GF-D8 (cell line): ENCODE measurements at places on chromosomes 3 and 15.

DNA sequence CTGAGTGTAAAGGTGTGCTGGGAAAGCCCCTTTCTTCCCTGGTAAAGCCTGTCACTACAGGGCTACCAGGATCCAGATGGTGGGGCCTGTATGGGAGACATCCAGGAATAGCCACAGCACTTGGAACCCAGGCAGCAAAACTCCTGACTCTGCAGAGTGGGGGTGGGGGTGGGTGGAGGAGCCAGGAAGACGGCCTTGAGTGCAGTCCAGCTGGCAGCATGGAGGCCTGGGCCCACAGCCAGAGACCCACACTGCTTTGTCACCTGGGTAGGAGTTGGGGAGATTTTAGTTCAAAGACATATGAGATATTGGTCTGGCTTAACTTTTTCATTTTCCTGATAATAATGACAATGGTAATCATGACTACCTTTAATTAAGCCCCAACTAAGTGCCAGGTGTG is 116.7 kb upstream of the MRPS22 start:
- DNase-seq = no peak

DNA sequence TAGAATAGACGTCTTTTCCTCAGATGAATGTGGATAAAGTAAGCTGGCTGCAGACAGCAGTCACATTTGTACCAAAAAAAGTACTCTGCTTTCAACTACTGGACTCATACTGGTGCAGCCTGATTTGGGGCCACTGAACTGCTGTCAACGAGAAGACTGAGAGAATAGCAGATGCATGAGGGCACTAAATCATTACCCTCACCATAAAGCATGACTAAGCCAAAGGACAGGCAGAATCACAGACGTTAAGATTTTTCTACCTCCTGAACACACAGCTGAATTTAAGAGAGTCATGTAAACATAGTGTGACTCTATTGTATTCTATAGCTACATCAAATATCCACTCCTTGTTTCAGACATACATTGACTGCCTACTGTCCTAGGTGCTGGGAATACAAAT is 67.8 kb upstream of the CDAN1 start:
- no peak for DNase-seq

DNA sequence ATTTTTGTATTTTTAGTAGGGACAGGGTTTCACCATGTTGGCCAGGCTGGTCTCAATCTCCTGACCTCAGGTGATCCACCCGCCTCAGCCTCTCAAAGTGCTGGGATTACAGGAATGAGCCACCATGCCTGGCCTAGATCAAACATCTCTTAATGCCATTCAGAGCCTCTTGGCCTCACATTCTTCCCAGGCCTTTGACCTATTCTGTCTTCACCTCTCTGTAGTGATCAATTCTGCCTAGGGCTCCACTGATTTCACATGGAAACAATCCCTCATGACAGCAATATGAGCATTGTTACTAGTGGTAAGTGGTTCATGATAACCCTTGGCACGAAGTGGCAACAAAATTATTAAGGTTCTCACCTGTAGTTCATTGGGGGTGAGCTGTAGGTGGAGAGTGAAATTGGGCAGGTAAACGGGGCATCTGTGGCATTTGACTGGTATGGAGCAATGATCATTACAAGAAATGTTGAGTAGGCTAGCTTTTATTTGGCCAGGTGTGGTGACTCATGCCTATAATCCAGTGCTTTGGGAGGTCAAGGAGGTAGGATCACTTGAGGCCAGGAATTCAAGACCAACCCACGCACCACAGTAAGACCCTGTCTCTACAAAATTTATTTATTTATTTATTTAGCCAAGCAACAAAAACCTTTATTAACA is 4.8 kb upstream of the ARPIN start:
- no peak for DNase-seq

GRCh38 chr15:51912528-51912927 is 59.0 kb downstream of the LEO1 start:
- DNase-seq = no peak

DNA sequence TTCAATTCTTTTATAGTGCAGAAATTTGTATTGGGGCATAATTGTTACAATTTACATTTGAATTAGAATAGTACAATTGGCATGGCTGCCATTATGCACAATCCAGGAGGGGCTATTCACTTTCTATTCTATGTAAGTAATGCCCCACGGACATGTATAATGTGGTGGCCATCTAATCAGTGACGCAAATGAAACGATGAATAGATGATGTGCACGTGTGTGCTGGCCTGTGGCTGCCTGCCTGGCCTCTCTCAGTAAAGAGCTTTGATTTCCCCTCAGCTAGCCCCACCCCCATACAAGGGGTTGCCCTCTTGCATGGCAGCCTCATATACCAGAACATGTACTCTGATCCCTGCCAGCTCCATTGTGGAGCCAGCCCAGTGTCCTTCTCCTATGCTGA is 86.5 kb downstream of the BOC start:
- no peak for DNase-seq

DNA sequence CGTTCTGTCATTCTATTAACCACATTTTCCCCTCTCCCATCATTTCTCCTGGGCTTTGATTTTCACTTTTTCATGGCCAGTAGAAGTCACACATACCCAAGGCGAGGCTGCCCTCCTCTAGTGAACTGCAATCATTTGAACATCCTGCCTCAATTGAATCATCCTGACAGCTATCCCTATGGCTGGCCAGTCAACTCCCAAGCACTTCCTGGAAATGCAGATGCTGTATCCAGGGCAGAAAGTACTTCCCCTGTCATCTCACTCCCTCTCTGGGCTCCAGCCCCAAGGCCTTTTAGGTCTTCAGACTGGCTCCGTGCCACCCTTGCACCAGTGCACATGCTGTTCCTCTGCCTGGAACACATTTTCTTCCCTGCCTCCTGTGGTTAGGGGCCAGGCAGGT is 738.3 kb upstream of the CFAP20DC start:
- no peak for DNase-seq

GRCh38 chr3:172359231-172359630 is 89.0 kb downstream of the GHSR start:
- no peak for DNase-seq

DNA sequence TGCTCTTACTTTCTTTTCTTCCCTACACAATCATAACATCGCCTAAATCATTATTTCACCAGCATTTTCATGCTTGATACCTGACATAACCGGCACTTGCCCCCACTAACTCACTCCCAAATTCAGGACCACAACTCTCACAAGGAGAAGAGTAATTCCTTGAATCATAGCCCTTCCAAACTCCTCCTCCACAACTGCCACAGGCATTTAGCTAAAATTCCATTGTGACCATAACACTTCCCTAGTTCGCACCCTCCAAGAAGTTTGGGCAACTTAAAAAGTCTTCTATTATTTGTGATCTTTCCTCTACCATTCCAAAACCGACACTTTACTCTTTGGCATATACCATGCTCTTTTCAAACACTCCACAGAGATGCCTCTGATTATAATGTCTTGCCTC is 59.4 kb upstream of the XRN1 start:
- DNase-seq = no peak

DNA sequence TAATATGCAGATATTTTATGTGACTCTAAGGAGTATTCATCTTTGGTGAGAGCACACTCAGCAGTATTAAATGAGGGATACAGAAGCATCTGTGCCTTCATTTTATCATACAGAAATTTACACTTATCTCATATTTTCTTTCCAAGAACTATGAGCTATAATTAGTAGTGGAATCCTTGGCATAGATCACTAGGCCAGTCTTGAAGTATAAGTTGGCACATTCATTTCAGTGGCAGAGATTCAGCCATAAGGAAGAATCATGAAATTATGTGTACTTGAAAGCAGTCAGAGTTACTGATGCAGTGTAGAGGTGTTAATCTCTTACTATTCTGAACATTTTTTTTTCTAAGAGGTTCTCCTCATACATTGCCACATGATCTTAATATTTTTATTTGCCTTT is 393.6 kb upstream of the GOLIM4 start:
- no peak for DNase-seq

DNA sequence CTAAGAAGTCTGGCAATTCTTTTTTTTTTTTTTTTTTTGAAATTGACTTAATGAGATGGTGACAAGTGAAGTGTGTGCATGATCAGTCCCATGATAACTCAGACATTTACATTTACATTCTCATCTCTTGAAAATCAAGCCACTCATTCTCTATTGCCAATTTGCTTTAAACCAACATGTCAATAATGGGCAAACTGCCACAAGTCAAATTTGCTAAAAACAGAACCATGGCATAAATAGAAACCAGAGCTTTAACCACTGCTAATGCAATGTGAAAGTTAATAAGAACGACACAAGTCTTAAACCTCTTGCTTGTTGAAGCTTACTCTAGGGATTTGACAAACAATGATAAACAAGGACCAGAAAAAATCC is 12.0 kb upstream of the COL8A1 start:
- no peak for DNase-seq

DNA sequence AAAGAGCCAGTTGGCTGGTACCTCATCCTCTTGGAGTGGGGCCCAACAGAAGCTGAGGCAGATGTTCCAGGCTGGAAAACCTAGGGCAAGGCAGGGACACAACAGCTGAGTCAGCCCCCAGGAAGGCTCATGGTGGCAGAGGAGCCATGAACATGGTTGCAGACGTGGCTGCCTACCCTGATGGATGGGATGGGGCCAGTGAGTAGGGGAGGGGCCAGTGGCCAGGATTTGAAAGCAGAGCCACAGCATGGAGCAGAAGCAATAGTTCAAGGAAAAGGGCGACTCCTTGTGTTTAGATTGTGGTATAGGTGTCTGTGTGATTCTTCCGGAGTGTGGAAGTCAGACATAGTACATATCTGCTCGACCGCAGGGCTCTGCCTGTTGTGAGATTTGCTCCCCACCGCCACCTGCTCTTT is 24.2 kb downstream of the PXYLP1 start:
- DNase-seq = no peak

DNA sequence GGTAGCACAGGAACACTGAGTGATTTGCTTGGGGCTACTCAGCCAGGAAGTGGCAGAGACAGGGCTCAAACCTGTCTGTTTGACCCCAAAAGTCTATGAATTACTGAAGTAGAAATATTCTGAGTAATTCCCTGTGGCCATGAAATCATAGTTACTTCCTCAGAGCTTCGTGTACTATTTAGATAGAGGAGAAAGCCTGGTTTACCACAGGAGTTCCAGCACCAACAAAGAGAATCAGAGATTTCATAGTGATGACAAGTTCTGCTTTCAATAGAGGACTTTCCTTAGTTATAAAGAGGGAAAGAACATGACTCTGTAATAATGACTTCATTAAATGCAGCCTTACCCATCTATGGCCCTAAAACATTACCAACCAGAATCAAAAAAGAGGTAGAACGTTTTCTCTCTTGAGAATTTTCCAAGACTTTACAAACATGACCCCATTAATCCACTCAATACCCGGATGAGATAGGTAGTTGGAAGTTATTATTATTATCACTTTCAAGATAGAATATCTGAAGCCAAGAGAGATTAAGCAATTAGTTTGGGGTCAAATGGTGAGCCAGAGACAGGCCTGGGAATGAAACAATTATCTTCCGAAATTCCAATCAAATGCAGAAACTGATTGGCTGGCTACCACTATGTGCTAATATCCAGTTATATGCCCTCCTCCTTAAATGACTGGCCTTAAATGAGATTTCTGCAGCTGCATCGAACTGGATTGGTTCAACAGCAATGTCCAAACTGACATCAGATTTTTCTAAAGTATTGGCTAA is 13.6 kb upstream of the WNT5A start:
- no peak for DNase-seq

DNA sequence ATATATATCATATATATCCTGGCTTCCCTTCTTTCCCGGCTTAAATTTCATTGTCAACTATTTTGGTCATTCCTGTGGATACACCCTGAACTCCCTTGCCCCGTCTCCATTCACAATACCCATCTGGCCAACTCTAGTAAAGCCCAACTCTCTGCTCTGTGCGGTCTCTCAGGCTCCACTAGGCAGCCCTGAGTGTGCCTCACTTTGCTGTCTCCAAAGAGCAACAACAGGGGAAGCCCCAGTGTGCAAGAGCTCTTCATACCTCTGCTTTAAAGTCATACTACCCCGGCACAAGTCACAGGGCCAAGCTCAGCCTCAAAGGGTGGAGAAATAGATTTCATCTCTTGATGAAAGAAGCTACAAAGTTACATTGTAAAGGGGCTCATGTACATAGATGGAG is 18.9 kb upstream of the FEM1B start:
- no peak for DNase-seq

DNA sequence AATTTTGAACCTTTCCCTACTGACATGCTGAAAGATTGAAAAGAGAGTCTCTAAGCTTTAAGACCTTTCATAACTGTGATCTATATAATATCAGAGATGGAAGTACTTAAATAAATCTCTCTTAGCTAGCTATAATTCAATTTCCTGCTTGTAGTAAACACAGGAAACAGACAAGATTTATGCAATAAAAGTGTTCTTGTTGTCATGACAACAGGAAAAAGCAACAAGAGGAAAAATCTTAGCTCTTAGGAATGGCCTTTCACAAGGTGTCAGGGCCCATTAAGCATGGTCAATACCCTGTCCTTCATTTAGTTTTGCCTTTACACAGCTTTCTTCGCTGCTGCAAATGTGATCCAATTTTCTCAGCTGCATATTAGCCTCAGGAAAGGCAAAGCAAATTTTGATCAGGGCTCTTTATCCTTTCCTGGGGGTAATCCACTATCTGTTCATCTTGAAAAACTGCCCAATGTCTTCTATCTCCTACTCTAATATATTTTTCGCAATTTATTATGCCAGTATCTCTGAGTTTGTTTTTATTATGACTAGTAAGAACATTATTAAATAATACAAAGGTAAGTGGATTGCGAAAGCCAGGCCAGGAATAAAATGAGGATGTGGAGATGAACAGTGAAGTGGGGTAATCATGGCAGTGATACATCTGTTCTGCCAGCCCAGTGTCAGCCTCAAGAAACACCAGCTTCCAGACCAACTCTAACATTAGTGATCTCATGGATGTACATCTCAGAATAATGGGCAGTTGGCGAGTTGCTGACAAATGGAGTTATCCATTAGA is 28.7 kb downstream of the SIDT1 start:
- no peak for DNase-seq

DNA sequence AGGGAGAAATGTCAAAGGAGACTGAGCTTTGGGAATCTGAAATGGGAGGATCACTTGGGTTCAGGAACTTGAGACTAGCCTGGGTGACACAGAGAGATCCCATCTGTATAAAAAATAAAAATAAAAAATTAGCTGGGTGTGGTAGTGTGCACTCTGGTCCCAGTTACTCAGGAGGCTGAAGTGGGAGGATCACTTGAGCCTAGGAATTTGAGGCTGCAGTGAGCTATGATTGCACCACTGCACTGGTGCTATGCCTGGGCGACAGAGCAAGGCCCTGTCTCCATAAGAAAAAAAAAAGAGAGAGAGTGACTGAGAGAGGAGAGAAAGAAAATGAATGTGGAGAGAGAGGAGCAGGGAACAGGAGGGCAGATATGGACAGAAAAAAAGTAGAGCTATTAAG is 72.8 kb downstream of the SENP2 start:
- no peak for DNase-seq

DNA sequence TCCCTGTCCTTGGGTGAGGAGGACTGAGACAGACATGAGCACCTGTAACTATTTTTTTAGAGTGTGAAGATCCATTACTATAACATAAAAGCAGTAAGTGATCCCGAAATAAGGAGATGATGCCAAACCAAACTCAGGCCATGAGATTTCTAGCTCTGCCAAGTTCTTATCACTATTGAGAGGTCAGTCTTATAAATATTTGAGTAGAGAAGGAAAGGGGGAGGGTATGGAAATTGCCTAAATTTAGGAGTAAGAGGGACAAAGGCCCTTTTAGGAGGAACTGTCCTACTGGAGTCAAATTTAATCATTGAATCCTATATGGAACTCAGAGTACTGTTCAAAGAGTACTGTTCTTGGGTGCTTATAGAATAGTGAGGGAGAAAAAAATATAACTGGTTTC is 326.9 kb upstream of the NAALADL2 start:
- no peak for DNase-seq

- DNase-seq = peak; percentile 57
Measured at GRCh38 chr3:127697551-127698240, 24.9 kb downstream of the ABTB1 start.
